ENCODE measurements at places on chromosomes 5 and 9.

DNA sequence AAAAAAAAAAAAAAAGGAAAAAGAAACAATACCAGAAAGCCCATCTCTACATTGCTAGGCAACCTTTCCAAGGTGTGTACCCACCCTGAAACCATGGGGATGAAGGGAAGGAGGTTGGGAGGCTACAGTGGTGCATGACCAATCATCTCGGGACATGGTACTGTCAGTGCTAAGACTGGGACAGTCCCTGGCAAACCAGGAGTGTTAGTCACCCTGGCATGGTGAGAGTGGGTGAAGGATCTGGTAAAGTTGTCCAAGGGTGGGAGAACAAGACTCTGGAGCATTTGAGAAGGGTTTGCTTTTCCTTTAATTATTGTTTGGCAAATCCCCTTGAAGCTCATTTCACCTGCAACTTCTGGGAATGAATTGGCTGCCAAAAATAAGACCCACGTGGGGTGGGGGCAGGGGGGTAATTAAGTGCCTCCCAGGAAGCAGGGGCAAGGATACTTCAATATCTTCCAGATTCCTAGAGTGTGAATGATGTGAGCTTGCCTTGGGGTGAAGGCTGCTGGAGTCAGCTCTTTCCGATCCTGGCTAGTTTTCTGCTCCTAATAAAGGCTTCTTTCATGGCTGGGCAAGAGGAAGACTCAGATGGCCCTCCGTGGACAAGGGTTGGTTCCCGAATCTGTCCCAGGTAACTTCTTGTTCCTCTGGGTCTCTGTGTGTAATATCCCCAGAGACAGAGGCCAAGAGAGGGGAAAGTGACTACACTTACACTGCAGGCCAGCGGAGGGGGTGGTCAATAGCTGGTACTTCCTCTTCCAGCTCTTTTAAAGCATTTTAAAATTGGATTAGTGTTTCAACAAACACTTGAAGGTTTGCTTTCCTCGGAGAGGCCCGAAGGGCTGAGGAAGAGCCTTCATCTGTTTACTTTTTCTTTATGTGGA, 61.6 kb upstream of the SPRY4 start:
- no peak for DNase-seq

GRCh38 chr9:99561509-99561917, 260.2 kb upstream of the NR4A3 start:
- DNase-seq, result peak; percentile 13

DNA sequence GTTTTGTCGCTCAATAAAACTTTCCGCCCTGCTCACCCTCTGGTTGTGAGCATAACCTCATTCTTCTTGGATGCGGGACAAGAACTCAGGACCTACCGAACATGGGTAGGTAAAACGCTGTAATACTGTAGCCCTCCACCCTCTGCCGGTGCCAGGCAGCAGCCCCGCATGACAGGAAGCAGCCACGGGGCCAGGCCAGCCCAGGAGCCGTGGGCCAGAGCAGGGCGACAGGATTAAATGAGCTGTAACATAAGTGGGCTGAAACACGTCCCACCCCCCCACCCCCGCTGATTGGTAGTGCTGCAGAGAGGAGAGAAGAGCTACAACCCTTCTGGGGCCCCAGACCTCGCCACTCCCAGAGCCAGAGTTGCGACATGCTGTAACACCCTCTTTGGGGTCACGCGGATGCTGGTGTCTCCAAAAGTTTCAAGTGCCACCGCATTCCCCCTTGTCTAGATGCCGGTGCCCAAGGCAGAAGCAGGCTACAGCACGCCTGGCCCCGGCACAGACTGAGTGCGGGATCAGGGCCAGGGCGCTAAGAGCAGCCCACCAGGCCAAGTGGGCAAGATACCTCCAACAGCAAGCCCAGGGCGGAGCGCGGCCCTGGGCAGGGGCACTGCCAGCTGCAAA, 81.8 kb downstream of the FBXW11 start:
- DNase-seq, result no peak

GRCh38 chr5:126967808-126968466, 62.4 kb downstream of the MARCHF3 start:
- DNase-seq, result no peak

DNA sequence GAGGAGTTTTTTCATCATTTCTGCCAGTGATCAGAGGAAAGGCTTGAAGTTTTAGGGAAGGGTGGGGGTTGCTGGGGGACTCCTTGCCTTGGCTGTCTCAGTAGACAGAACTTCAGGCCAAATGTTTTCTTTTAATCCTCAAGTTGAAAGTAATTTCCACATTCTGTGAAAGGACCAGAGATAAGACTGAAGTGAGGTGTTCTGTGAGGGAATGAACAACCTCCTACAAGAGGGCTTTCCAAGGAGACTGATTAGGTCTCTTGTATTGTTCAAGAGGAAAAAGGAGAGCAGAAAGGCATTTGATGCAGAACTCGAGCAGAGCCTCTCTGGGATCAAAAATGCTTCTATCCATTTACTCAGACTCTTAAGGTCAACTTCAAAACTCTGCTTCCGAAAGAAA, 282.1 kb upstream of the ATP10B start:
- DNase-seq, result no peak

- peak; percentile 53 for DNase-seq
Observed at GRCh38 chr5:44952376-44952775, 143.6 kb downstream of the MRPS30 start.

- no peak for DNase-seq
Observed at GRCh38 chr9:122302237-122303093, 37.8 kb downstream of the MRRF start.

DNA sequence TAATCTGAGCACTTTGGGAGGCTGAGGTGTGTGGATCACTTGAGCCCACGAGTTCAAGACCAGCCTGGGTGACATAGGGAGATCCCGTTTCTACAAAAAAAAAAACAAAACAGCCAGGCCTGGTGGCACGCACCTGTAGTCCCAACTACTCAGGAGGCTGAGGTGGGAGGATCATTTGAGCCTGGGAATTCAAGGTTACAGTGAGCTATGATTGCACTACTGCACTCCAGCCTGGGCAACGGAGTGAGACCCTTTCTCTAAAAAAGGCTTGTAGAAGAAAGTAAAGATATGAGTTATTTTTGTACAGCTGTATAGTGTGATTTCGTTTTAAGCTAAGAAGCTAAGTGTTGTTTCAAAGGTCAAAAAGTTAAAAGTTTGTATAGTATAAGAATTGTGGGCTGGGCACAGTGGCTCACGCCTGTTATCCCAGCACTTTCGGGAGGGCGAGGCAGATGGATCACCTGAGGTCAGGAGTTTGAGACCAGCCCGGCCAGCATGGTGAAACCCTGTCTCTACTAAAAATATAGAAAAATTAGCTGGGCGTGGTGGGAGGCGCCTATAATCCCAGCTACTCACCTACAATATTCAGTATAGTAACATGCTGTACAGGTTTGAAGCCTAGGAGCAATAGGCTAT, 18.8 kb downstream of the UBE2R2 start:
- DNase-seq, result no peak

DNA sequence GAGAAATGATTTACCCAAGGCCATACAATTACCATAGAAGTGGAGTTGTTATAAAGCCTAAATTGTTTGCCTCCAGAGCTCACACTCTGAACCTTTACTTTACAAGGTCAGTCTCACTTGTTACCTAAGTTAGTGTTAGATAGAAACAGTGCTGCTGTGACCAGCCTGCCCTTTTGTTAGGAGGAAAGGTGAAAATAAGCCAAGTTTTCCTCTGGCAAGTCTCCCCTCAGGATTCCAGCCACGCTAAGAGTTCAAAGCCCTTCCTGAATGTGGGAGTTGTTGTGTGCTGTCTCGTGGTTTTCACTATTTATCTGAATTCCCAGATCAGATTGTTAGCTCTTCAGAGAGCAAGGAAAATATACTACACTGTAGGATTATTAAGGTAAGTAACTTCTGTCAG, 260.0 kb downstream of the SGCD start:
- DNase-seq, result no peak

DNA sequence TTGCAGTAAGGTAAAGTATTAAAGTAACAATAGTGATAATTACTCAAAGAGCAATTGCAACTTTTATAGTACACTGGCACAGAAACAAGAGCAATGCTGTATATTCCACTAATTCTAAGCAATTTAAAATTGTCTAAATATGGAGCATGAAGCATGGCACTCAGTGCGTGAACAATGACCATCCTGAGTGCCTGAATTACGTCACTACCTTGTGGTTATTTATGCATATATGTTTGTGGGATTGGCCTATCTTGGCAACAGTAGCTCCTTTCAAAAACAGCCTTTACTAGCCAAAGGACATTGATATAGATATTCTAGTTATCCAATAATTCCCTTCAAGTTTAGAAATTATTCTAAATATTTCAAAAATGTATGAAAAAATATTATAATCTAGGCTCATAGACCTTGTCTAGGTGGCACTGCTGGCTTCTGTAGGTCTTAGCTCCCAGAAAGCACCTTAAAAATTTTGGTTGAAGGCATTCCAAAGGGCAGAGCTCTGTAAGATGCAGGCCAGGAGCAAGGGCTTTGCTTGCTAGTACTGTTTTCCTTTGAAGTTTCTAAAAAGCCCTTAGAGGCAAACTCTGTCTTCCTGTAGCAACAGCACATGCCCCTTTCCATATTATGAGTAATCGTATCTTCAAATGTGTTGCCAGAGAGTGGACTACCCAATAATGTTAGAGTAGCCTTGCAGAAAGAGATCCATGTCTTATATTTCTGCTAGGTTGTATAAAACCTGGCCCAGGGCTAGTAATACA, 719.3 kb downstream of the NR2F1-AS1 start:
- DNase-seq, result no peak

All from NCI-H524 treated with DMSO at 0.1 percent for 48 hours (cell line).